ENCODE measurements at places on chromosomes 3 and 15. TPM values are rescaled to one million over a fixed set of nuclear protein-coding genes. Genes with fewer than 3 reads are reported as not detected.

Gene FES
- 36.2 TPM for total RNA-seq

Gene PPP2R3A
- 11.0 TPM for total RNA-seq

Gene CRYGS
- 3.4 TPM for total RNA-seq

Gene FETUB
- not detected for total RNA-seq

Gene SERINC4
- 0.34 TPM for total RNA-seq

Gene RARB
- total RNA-seq: 14.0 TPM

Gene SEMA7A
- 2.2 TPM for total RNA-seq

Gene HYKK
- total RNA-seq: 12.5 TPM

Gene HYAL2
- 87.9 TPM for total RNA-seq

Gene PPARG
- total RNA-seq: 214 TPM

Gene KLHL40
- total RNA-seq: not detected

Gene CACNA1D
- 84.4 TPM for total RNA-seq

Gene EIF4E3
- 33.2 TPM for total RNA-seq

Gene RLBP1
- total RNA-seq: not detected

Gene MKRN3
- total RNA-seq: 1.1 TPM

Gene INAFM2
- 26.2 TPM for total RNA-seq

Gene IL1RAP
- 32.0 TPM for total RNA-seq

Gene SCAANT1
- total RNA-seq: not detected

Gene ANKRD34C
- total RNA-seq: not detected

Gene CPEB1
- total RNA-seq: 3.7 TPM

Gene VPS13C
- total RNA-seq: 166 TPM

Gene CEMIP
- total RNA-seq: 0.23 TPM

Gene SPINK8
- 12.0 TPM for total RNA-seq

Gene SH3GL3
- total RNA-seq: 0.26 TPM

Gene GOLGA6B
- total RNA-seq: 0.36 TPM

Gene UROC1
- total RNA-seq: not detected

Gene AADAC
- total RNA-seq: not detected

Gene ISLR2
- 0.21 TPM for total RNA-seq

Gene CPB1
- total RNA-seq: not detected

Gene NCKIPSD
- 21.6 TPM for total RNA-seq

Gene DUOXA2
- total RNA-seq: 3.9 TPM

Gene GOLGA8S
- 0.65 TPM for total RNA-seq

Gene GPR62
- total RNA-seq: 0.57 TPM

Gene PLA2G4E
- 0.34 TPM for total RNA-seq

Gene TMC3
- total RNA-seq: 1.4 TPM

Gene ZNF502
- total RNA-seq: 11.4 TPM

Gene DNAH1
- total RNA-seq: 16.6 TPM

Gene NDUFAF3
- total RNA-seq: 122 TPM

Gene CADPS
- total RNA-seq: 1.1 TPM

Gene SLCO2A1
- total RNA-seq: 89.1 TPM

Gene TRIM42
- not detected for total RNA-seq

Gene GATA2
- total RNA-seq: 57.8 TPM

Gene LRRN1
- total RNA-seq: 4.7 TPM

Gene KLF15
- total RNA-seq: 18.9 TPM

Gene LYZL4
- total RNA-seq: not detected

Gene FBXW12
- total RNA-seq: 0.23 TPM

Gene CD200R1
- total RNA-seq: 1.8 TPM

Gene SLC9C1
- total RNA-seq: 0.13 TPM
